Gastroesophageal sphincter (tissue), 4 donors: ENCODE measurements at places on chromosomes 5 and 9. TPM values are rescaled to one million over a fixed set of nuclear protein-coding genes. Genes with fewer than 3 reads are reported as not detected.

GRCh38 chr9:15499139-15499538, 11.6 kb downstream of the PSIP1 start:
- ATAC-seq, result no peak

The CDHR2 gene
- not detected for total RNA-seq

- peak; percentile 46 for ATAC-seq
Measured at GRCh38 chr5:143355710-143356109, 47.8 kb downstream of the NR3C1 start.

DNA sequence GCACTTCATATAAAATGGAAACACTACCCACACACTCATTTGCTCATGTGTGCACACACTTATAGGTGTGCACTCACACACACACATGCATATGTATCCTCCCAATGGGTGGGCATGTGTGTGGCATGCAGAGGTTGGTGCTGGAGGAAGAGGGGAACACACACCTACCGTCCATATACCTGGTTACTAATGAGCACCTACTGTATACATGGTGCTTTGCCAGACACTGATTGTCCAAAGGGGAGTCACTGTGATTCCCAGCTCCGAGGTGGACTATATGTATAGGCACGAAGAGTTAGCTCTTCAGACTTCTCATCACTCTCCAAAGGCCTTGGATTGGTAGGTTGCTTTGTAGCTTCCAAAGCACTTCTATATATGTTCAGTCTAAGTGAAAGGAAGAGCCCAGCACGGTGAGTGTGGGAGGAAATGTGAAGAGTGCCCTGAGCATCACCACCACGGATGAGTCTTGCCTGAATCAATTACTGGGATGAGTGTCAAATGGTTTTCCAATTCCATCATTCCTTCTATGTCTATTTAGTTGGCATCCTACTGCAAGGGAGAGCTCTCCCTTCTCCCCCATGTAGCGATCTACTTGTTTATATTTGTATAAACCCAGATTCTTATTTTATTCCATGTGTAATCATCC, 12.6 kb upstream of the ERGIC1 start:
- ATAC-seq, result peak; percentile 10

DNA sequence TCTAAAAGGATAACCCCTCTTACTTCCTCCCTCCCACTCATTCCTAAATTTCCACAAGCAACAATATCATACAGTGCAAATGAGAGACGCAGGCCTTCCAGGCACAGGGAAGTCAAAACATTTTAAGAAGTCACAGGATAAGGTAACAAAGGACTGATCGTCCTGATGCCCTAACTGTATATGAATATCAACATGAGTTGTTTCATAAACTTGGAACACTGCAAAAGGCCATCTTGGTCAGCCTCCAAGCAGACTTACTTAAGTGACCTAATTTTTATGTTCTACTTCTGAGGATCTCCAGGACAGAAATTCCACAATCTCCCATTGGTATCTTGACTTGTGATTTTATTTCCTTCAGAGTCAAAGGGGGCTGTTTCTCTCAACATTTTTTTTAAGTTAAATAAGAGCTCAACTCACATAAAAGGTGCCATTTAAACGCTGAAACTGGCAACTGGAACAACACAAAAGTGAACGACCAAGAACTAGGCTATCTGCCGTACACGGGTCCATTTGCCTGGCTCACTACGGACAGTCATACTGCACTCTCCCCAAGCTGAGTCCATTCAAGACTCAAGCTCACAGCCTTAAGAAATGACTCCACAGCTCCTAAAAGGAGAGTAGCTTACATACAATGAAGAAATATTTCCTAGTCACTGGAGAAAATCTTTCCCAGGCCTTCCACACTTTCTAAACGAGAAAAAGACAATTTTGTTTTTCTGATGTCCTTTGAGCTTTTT, 71.3 kb downstream of the LHFPL2 start:
- ATAC-seq, result peak; percentile 50

- ATAC-seq, result peak; percentile 83
Measured at GRCh38 chr9:94922691-94923107, 196.2 kb downstream of the AOPEP start.

GRCh38 chr9:1057910-1058309, 7.8 kb downstream of the DMRT2 start:
- no peak for ATAC-seq

The NUDT12 gene
- total RNA-seq, result 20.7 TPM

The ARID3C gene
- not detected for total RNA-seq

- peak; percentile 82 for ATAC-seq
Measured at GRCh38 chr9:35518225-35518821, 28.4 kb downstream of the RUSC2 start.

DNA sequence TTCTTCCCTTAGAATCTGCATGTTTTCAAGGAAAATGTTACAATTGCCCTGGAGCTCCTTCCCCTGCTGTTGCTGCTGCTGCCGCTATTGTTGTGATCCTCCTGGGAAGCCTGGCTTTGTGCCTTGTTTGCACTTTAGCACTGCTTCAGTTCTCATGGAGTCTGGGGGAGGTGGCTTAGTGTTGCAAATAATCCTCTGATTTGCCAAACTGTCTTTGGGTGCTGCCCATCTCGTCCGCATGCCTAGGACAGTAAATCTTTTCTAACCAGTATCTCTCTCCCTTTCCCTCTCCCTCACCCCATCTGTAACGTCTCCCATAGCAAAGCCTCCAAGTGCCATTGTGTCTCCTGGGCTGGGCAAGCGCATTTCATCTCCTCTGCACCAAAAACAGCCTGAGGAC, 30.3 kb downstream of the FAM240B start:
- ATAC-seq, result peak; percentile 24

The GABRA6 gene
- not detected for total RNA-seq

DNA sequence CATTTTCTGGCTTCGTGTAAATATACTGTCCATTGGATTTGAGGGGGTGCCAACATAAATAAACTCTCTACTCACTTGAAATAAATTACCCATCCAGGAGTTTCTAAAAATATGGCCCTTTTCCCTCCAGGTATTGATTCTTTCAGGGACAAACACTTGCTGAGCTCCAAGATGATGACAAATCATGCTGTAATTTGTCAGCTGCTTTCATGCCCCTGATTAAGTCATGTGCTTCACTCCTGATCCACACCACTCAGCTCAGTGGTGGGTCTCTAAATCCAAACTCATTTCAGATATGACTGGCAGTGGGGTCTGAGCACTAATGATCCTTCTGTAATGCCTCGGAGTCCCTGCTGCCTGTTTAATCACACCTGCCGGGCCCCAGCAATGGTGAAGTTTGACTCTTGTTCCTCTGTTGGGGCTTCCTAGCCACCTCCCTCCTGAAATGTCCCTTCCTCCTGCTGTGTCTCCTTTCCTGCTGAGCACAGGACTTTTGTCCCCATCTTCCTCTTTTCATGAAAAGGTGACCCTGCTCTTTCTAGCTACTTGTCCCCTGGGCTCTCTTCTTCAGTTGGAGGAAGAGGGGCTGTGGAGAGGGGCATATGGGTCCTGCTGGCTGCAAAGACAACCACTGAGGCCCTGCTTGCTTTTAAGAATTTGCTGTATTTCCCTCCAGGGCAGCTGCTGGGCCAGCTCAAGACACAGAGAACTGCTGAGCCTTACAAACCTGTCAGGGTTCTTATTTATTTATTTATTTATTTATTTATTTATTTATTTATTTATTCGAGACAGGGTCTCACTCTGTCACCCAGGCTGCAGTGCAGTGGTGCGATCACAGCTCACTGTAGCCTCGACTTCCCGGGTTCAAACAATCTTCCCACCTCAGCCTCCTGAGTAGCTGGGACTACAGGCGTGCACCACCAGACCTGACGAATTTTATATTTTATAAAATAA, 200.0 kb downstream of the ATP10B start:
- ATAC-seq, result no peak

The CDX1 gene
- not detected for total RNA-seq

DNA sequence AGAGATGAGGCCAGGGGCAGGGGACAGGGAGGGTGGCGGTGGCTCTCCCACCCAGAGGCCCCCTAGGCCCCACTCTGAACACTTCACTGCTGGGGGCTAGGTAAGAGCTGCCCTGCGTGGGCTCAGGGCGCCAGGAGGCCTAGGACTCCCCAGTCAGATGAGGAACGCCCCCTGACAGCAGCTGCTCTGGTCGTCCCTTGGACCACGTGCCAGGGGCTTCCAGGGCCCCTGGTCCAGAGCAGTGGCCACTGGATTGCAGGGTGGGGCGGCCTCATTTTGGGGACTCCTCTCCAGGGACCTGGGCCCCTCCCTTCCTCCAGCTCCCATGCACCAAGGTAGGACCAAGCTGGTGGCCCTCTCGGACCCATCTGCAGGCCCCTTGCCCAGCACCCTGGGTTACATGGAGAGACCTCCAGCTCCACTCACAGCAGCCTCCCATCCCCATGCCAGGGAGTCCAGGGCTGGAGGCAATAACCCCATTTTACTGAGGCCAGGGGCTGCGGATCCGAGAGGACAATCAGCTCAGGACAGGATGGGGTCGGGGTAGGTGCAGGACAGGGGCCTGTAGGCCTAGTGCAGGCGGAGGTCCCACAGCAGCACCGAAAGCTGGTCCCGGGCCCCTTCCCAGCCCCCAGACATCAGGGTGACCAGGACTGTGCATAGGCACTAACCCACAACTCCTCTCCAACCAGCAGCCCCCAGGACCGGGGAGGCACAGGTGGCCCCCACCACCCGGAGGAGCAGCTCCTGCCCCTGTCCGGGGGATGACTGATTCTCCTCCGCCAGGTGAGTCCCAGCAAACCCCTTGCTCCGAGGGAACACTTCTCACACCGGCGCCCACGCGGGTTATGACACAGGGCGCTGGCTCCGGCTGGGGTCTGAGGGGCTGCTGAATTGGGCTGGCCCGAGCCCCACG, 1.5 kb downstream of the EGFL7 start:
- no peak for ATAC-seq
